ENCODE measurements at places on chromosomes 3 and 15.
A peak's percentile ranks its signal among the peaks of the same experiment; 100 is the strongest.

DNA sequence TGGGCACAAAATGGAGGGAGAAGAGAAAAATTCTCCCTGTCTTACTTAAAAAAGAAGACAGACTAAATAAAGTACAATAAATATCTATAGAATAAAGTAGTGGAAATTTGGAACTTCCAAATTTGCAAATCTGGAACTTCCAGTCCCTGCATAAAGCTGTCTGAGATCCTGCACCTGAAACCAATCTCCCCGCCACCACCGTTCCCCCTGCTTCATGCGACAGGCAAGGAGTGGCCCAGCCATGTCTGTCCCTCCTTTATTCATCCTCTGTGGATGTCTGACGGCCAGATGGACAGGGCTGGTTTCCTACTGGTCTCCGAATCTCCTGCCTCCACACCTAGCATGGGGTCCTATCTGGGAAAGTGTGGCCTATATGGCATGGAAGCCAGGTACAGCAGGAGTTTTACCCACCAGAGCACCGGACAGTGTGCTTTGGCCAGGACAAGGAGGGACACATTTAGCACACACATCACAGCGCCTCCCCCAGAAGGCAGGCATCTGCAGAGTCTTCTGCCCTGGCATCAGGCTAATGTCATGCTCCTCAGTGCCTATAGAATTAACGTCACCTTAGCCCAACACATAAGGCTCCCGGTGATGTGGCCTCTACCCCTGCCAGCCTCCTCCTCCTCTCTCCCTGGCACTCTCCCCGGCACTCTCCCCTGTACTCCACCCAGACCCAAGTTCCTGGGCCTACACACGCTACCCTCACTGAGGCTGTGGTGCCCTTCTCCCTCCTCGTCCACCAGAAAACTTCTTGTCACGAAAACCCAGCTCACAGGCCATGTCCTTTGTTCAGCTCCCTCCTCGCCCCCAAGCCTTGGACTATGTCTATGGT, 170.8 kb downstream of the XXYLT1 start:
- no peak for DNase-seq

DNA sequence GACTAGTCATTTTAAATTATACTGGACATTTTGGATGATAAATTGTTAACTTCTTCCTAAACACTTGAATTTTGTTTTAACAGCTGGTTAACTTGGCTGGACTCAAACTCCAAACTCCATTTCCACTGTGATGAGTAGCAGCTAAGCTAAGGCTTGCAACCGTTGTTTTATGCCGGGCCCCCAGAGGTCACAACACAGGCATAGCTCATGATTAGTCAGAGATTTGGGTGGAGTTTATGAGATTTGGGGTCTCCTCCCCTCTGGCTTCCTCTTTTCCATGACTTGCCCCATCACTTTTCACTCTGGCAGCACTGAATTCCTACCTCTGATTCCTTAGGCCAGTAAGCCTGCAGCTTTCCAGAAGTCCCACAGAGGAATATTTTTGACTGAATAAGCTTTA, 12.8 kb downstream of the THAP10 start:
- DNase-seq, result no peak

DNA sequence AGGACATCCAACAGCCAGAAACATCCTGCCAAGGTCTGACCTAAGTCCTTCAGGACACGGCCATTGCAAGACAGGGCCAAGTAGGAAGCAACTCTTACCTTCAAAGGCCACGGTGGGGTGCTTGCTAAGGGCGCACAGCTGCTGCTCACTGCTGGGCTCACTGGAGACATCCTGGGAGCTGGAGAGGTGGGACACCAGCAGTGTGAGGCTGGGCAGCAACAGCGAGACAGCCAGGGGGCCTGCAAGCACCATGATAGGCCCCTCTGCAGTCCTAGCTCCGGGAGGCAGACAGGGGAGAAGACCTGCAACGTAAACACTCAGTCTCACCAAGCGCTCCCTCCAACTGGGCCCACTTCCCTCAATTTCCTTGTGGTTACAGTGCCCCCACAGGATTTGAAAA, 79.2 kb downstream of the SEMA5B start:
- DNase-seq, result peak; percentile 48

DNA sequence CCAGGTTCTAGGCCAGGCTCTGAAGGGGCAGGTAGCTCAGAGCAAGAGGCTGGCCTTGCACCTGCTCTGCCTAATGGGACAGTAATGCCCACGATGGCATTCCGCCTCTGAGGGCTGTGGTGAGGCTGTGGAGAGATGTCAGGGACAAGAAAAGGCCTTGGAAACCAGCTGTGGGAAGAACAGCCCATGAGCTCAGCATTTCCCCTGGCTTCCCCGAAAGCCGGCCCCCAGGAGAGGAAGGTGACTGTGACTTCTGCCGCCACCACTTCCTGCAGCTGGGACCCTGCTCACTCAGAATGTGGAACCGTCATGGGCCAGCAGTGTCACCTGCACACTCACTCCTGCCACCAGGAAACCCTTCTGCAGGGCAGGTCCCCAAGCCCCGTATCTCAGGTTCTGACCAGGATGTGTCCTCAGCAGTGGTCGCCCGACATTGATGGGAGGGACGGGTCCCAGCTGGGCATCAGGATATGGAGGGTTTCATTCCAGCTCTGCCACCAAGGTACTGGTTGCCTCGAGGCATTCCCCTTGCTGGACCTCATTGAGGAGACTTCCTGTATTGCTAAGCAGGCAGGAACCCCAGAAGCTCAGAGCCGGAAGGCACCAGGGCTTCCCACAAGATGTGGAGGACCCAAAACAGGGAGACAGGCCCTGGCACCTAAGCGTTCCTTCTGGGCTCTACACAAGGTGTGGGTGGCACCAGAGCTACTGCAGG, 30.7 kb downstream of the SEMA7A start:
- DNase-seq, result no peak

DNA sequence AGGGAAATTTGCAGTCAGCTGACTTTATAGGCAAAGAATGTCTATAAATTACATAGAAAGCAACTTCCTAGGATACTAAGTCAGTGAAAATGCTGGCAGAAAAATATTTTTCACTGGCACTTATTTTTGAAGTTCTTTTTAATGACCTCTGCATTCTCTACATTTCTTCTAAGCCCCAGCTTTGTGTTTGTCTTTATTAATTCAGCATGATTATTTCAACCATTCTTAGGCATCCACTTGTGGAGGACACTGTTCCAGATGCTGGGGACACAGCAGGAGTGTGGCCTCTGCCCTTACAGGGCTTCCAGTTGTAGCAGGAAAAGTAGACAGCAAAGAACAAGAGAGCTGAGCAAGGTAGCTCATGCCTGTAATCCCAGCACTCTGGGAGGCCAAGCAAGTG, 15.0 kb downstream of the LRRK1 start:
- DNase-seq, result no peak

GRCh38 chr3:46110701-46111493, 83.6 kb upstream of the XCR1 start:
- DNase-seq, result no peak

- DNase-seq, result no peak
Measured at GRCh38 chr3:48352546-48352945, 19.1 kb upstream of the SPINK8 start.

- no peak for DNase-seq
Measured at GRCh38 chr3:171871392-171872274, 28.5 kb downstream of the TMEM212 start.

DNA sequence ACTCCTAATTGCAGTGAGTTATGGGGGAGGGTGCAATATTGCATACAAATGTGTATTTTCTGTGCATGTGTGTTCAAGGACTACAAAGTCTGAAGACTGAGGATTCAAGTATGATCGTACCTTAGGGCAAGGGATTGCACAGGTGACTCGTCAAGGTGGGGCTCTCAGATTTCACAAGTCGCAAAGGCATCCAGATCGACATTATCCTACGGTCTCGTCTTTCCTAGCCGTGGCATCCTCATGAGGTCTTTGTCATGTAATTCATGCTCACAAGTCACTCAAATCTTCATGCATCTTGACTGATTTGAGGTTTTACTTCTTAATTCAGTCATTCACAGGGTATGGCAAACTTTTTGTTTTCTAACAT, 191.4 kb upstream of the HES1 start:
- DNase-seq, result no peak

DNA sequence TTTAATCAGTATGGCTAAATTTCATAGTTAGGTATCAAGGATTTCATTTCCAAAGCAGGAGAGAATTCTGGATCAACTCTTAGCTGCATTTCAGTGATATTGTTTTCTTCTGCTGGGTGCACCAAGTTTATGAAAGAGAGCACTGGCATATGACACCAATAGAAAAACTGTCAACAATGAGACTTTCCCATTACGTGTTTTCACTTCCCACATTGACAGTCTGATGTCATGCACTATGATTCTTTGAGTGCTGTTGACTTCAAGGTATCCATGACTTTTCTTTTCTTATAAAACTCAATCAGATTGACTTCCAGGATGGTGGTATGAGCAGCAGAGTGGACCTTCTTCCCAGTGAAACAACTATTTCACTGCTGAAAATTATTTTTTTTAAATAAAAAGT, 476.1 kb downstream of the EDEM1 start:
- DNase-seq, result no peak

- DNase-seq, result no peak
Measured at GRCh38 chr3:155805204-155805801, 775 bp downstream of the C3orf33 start.

- DNase-seq, result no peak
Measured at GRCh38 chr3:4895838-4896237, 83.4 kb upstream of the BHLHE40 start.

- DNase-seq, result no peak
Measured at GRCh38 chr3:38214560-38214959, 49.2 kb downstream of the OXSR1 start.

DNA sequence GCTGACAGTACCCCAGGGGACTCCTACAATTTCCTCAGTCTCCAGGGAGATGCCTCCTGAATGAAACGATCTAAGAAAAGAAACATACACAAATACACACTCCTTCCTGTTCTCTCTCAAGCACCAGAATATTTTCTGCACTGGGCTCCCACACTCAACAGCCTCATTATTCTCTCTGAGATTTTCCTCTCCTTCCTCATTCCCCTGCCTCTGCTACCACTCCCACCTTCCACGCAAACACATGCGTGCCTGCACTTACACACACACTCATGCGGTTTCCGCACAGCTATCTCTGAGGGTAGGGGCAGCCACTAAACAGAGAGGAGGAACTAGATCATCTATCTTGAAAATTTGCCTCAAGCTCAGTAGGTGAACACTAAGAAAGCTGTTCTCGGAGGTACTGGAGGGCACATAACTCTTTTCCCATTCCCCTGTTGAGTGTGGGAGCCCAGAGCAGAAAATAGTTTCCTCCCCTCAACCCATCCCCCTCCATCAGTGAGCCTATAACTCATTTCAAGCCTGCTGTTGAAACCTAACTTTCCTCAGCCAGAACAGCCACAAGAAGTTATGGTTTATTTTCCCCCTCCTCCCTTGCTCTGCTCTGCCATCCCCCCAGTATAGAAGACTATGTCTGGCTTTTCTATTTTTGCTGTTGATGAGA, 30.5 kb upstream of the TIPARP start:
- DNase-seq, result no peak

GRCh38 chr3:71012971-71013370, 570.6 kb downstream of the FOXP1 start:
- DNase-seq, result no peak

DNA sequence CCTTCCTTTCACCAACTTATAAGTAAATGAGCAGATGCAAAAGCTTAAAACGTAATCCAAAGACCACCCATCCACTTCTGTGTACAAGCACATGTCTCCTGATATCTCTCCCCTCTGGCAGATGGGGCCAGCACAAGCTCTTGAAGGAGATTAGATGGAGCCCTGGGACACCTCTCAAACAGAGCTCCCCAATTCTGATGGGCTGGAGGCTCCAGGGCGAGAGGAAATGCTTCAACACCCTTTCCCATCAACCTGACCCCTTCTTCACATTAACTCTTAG, 73.2 kb downstream of the MB21D2 start:
- DNase-seq, result peak; percentile 93

DNA sequence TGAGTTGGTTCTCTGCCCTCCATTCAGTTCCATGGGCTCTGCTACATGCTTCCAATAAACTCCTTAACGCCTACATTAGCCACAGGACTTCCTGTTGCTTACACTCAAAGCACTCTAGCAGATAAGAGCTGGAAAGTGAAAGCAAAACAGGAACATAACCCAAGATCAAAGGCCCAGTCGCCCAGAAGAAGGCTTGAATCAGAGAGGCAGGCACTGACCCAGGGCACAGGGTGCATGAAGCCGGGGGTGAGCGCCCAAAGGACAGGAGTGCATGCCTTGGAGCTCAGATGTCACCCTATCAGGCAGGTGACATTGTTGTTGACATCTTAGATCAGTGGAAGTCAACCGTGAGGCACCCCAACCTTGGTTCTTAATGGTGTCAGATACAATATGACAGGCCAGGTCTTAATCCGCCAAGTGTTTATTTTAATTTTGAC, 235.1 kb downstream of the UACA start:
- DNase-seq, result no peak

DNA sequence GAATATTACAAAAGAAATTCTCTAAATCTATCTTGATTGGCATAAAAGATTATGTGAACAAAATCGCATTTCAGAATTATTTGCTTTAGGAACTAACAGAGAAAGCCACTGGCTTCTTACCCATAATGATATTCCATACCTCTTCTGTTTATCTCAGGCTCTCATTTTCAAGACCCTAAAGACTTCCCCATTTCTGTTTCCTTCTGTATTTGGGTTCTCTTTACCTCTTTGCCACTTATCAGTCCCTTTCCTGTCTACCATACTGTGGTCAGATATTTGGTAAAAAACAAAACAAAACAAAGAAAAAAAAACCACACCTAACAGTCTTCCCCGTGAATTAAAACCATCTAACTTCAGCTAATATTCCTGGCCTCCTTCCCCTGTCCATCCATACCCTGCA, 108.5 kb downstream of the LRRC28 start:
- DNase-seq, result no peak

GRCh38 chr15:65431731-65432130, 9.0 kb upstream of the IGDCC4 start:
- DNase-seq, result no peak

GRCh38 chr3:188316021-188316722, 162.2 kb downstream of the LPP start:
- no peak for DNase-seq

DNA sequence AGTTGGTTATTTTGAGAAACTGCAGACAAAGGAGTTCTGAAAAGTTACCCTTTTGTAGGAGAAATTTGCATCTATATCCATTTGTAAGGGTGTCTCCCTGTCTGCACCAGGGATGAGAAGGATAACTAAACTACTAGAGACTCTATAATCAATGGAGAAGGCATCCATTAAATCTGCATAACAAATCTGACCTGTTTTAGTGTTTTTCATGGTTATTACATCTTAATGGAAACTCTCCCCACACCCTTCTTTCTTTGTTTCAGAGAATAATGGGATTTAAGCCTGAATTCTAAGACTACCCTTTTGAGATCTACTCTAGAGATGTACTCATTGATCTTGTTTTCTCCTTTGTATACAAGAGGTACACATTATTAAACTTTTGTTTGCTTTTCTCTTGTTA, 82.0 kb upstream of the DAZL start:
- no peak for DNase-seq

GRCh38 chr3:189978753-189979152, 141.9 kb downstream of the P3H2 start:
- DNase-seq, result no peak

GRCh38 chr3:14137445-14137844, 12.6 kb downstream of the TMEM43 start:
- DNase-seq, result no peak
